ENCODE measurements at places on chromosomes 16 and 17.

DNA sequence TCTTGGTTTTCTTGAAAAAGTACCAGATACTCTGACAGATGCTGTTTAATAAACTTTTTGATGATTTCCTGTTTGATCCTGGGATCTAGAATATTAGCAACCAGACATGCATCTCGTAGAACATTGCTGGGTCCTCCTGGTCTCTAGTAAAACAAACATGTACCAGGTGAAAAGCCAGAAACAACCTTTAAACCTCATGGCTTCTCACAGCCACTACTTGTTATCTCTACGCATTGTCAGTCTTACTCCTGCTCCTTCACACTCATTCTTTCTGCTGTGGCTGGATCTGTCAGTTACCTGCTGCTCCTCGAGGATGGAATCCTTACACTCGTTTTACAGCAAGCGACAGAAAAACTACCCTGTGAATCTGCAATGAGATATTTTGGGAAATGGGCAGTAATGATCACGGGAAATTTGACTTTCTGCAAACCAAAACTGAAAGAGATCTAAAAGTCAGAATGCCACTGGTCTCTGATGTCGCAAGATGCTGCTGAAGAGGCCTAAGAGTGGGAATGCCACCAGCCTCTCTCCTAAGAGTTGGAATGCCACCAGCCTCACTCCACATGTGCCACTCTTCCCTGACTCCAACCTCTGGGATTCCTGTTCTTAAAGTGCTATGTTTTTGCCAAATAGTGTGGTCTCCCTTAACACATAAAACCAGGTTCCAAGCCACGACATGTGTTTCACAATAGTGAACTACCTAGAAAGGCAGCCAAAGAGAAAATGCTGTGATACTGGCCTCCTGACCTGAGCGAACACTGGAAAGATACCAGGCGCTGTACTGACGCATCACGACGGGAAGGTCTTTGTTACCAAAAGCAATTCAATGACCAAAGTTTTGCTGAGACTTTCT lies 86.3 kb downstream of the VPS53 start:
- no peak for DNase-seq

DNA sequence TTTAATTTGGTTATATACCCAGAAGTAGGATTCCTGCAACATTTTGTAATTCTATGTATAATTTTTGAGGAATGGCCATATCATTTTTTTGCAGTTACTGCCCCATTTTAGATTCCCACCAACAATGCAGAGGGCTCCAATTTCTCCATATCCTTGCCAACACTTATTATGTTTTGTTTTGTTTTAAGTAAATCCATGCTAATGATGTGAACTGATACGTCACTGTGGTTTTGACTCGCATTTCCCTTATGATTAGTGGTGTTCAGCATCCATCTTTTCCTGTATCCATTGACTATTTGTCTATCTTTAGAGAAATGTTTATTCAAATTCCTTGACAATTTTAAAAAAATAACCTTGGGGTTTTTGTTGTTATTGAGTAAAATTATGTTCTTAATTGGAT lies 826.4 kb downstream of the CDH11 start:
- DNase-seq = no peak

- DNase-seq = no peak
Observed at GRCh38 chr17:49267912-49268311, 37.3 kb upstream of the PHOSPHO1 start.

GRCh38 chr17:81285179-81285878 lies 9.8 kb downstream of the SLC38A10 start:
- no peak for DNase-seq

GRCh38 chr17:41592601-41593305 lies 6.1 kb upstream of the KRT14 start:
- DNase-seq = no peak

- DNase-seq = no peak
Observed at GRCh38 chr17:7626307-7626706, 1.3 kb downstream of the SAT2 start.

- no peak for DNase-seq
Observed at GRCh38 chr16:4607841-4608703, 6.6 kb downstream of the UBALD1 start.

GRCh38 chr16:10744370-10745030 lies 858 bp downstream of the NUBP1 start:
- DNase-seq = no peak

- DNase-seq = peak; percentile 81
Observed at GRCh38 chr16:84881702-84882521, 62.1 kb downstream of the CRISPLD2 start.

- no peak for DNase-seq
Observed at GRCh38 chr16:78325468-78326352, 226.3 kb downstream of the WWOX start.

DNA sequence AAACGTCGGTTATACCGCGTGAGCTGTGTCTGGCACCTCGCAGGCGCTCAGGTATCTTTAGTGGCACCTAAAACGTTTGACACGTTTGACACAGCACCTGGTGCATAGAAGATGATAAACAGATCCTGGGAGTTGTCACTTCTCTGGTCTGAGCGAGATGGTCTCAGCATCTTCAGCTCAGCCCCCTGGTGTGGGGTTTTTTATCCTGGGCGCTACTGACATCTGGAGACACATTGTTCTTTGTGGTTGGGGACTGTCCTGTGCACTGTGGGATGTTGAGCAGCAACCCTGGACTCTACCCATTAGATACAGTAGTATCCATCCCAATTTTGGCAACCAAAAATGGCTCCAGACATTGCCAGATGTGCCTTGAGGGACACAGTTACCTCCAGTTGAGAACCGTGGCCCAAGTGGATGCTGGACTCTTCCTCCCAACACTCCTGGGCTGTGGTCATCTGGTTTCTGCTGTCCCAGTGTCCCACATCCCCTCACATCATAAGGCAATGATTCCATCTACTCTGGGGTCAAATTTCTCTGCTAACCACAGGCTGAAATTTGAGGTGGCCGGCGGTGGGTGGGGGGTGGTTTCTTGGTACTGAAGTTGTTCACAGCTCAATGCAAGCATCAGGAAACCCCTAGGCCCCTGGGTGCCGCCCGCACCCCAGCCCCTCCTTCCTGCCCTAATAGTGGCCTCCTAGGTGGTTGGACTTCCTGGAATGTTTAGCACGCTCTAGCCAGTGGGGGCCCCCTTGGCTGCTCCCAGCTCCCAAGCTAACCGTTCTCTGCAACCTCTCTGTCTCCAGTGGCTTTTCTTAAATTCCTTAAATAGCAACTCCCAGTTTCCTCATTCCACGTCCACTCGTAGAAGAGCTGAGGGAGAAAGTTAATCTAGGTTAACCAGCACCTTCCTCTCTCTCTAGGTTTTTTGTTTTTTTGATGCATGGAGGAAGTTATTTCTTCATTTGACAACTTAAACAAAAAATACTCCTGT lies 124.8 kb downstream of the ABCC1 start:
- no peak for DNase-seq

GRCh38 chr16:85615014-85615851 lies 2.1 kb downstream of the GSE1 start:
- no peak for DNase-seq

DNA sequence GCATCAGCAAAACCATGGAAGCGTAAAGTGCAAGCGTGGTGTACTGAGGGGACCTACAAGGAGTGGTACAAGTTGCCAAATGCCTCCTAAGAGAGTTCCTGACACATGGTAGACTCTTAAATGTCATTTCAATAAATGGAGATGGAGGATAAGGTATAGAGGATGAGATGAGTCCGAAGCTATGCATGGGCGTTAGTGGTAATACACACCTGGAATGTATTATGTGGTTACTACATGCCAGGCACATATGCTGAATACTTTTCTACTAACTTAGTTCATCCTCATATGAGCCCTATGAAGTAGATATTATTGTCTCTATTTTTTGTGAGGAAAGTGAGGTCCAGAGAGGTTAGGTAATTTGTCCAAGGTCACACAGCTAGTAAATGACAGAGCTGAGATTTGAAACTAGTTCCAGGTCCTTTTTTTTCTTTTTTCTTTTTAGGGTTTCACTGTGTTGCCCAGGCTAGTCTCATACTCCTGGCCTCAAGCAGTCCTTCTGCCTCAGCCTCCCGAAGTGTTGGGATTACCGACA lies 15.5 kb downstream of the YPEL2 start:
- no peak for DNase-seq

DNA sequence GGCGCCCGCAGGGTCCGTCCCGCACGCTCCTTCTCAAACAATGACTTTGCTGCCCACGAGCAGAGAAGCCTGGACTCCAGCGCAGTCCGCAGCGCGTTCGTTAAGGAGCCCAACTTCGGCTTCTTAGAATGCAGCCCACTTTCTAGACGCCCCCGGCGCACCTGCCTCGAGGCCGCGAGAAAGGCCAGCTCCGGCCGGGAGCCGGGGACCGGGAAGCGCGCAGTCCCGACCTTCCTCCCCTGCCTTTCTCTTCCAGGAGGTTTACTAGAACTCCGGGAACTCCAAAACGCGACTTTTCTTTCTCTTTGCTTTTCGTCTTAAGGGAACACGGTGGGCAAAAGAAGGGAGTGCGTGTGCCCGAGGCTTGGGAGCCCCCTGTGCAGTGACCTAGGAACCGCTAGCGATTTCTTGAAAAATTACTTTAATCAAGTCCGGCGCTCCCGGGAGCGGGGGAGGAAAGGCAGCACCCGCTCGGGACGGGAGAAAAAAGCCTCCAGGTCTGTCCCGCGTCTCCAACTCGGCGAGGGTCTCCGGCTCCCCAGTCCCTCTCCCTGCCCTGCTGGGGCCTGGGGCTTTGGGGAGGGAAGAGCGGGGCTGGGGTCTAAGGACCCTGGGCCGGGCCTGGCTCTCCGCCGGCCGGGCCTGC lies 2.6 kb downstream of the HNF1B start:
- DNase-seq = no peak

- no peak for DNase-seq
Observed at GRCh38 chr16:21088143-21088542, 62.5 kb downstream of the DNAH3 start.

GRCh38 chr16:85202631-85203461 lies 90.6 kb upstream of the CIBAR2 start:
- DNase-seq = peak; percentile 70

DNA sequence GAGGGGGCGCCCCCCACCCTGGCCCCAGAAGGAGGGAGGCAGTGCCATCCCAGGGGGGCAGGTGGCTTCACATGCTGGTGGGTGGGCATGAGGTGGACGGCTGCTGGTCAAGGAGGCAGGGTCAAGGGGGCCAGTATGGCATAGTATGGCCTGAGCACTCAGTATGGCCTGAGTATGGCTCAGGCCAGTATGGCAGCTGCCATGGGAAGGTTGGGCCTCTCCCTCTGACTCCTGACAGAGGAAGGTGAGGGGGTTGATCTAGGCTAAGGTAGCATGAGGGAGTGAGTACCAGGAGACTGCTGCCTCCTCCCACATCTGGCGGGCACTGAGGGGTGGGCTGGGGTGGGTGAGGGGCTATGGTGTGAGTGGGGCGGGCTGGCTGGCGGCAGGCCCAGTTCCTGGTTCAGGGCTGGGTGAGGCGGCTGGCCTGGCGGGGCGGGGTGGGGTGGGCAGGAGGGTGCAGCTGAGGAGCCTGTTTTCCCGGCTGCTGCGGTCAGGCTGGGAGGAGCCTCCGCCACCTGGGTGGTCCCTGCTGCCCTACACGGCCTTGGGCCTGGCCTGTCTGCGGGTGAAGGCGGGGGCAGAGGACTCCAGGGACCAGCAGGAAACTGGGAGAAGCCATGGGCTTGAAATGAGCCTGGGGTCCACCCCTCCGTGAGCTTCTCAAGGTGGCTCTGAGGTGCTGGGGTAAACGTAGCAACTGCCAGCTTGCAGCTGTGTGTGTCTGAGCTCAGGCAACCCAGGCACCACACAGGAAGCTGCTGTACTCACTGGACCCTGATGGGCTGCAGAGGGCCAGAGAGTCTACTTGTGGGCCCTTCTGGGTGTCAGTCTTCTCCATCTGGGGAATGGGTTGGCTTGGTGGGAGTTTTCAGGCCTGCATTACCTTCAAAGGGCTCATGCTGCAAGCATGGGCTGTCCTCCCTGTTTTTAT lies 57.0 kb downstream of the RAI1 start:
- DNase-seq = no peak

DNA sequence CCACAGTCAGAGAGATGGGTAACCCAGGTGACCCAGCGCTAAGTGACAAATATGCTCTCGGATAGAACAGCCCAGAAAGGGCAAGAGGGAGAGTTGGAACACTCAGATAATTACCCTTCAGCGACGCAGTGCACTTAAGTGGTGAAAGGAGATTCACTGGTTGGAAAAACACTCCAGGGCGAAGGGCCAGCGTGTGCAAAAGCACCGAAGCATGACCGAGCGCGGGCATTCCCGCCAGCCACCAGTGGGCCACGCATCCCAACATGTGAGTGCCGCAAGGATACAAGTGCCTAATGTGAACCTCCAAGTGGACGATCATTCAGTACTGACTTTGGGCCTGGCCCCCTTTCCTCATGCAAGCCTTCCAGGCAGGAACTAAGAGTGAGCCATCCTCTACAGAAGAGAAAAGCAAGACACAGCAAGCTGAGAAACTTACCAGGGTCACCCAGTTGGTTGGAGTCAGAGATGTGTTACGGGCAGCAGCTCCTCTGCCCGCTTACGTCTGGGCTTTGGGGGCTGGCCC lies 258.4 kb downstream of the C16orf95 start:
- DNase-seq = no peak

GRCh38 chr16:86490859-86491639 lies 19.3 kb upstream of the FOXF1 start:
- DNase-seq = no peak

GRCh38 chr16:70157477-70158260 lies 15.9 kb upstream of the CLEC18C start:
- no peak for DNase-seq

DNA sequence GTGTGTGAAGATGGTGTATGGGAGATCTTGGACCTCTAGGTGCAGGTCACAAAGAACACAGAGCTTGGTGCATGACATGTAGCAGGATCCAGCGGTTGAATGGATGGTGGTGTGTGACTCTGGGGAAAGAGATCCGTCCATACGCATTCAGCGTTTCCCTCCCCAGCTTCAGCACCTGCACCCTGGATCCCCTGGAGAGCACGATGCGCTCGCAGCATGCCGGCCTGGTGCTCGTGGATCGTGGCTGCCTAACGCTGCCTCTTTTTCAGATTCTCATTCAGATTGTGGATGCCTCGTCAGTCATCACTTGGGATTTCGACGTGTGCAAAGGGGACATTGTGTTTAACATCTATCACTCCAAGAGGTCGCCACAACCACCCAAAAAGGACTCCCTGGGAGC lies 70.9 kb downstream of the SEC14L1 start:
- no peak for DNase-seq

- no peak for DNase-seq
Observed at GRCh38 chr16:63876103-63876502, 1245.8 kb downstream of the CDH11 start.

DNA sequence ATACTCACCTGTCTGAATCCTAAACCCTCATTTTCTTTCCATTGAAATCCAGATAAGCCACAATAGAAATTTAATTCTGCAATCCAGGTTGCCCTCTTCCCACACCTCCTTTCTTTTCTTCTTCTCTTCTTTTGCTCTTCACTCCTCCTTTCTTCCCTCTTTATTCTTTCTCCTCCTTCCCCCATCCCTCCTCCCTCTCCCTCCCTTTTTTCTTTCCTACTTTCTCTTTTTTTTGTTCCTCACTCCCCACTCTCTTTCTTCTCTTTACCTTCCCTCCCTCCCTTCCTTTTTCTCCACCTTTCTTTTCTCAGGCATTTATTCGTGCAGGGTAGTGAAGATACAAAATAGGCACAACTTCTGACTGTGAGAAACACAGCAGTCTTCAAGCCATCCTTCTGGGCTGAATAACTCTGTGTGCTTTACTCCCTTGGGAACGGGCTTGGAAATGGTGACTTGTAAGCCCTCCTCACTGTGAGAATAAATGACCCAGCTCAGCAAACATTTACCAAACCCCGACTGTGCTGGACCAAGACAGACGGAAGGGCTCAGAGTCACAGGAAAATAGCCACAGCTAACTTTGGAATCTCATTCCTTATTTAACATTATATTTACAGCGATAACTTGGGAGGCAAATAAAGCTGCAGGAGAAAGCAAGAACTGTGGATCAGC lies 140.8 kb downstream of the HAPSTR1 start:
- no peak for DNase-seq
